ENCODE measurements at places on chromosomes 7 and 10.
A peak's percentile ranks its signal among the peaks of the same experiment; 100 is the strongest.

DNA sequence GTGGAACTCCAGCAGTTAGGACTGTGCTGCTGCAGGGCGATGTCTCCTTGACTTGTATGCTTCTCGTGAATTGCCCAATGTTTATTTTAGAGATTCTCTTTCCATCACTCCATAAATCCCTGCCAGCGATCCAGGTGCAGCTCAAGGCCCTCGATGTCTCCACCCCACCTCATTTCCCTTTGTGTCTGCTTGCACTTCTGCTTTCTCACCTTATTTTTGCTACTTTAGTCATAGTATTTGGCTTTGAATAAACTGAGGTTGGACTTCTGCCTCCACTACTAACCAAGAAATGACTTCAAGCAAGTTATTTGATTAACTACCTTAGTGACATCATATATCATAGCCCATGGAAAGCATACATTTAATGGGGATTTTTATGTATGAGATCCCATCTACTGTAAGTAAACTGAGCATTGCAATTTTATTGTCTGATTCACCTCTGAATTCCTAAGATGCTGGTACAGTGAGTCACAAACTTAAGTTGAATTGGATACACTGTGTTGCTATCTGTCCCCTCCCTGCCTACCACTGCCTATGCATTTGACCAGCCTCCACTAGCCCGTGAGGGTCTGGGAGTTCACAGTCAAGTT lies 255.8 kb downstream of the ABCA13 start:
- no peak for DNase-seq

- DNase-seq, result no peak
Observed at GRCh38 chr7:26052706-26053105, 99.3 kb upstream of the NFE2L3 start.

- DNase-seq, result no peak
Observed at GRCh38 chr7:98456866-98457265, 56.0 kb upstream of the BAIAP2L1 start.

- DNase-seq, result peak; percentile 47
Observed at GRCh38 chr10:8296090-8296733, 241.7 kb downstream of the GATA3 start.

- DNase-seq, result no peak
Observed at GRCh38 chr10:89078724-89079672, 88.4 kb downstream of the FAS start.

DNA sequence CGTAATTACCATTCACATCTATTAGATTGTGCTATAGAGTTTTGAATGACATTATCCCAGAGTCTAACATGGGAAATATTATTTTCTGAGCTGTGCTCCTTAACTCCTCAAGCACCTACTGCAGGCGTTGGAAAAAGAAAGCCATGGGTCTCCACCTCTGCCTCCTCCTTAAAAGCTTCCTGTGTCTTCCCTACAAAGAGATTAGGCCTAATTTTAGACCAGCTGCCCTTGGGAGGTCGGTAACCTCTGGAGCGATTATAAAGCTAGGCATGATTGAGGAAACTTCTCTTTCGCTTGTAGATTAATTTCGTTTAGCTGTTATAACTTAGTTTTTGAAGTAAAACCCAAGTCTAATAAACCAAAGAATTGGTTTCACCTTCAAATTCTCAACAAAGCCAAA lies 75.2 kb downstream of the PLXDC2 start:
- no peak for DNase-seq

- DNase-seq, result peak; percentile 55
Observed at GRCh38 chr7:92809760-92810573, 26.4 kb downstream of the CDK6 start.

DNA sequence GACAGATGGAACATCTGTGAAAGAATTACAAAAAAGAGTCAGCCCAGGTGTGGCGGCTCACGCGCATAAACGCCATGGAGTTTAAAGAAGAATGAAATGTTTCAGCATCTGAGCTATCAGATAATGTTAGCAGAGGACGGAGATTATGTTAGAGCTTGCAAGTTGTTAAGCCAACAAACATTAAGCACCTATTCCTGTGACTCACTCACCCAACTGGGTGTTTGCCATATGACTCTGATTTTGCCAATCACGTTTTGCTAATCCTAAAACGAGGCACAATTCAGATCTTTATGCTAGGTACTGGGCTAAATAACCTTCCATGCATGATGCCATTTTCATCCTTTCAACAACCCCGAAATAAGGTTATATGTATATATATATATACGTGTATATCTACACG lies 29.0 kb upstream of the CCNY start:
- no peak for DNase-seq

DNA sequence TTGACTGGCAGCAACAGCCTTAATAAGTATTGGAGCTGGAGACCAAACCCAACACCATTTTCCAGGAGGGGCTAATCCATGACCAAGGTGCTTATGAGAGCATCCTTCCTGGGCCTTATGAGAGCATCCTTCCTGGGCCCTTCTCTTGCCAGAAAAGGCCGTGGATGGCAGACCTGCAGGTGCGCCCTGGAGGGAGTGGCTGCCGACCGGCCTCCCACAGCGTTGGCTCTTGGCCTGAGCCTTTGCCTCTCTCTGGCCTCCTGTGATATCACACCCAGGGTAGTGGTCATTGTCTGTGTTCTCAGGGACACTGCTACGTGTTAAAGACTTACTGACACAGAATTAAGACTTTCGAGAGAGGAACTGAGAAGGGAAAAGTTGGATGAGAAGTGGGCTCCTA lies 22.3 kb upstream of the NUDCD3 start:
- DNase-seq, result peak; percentile 4

DNA sequence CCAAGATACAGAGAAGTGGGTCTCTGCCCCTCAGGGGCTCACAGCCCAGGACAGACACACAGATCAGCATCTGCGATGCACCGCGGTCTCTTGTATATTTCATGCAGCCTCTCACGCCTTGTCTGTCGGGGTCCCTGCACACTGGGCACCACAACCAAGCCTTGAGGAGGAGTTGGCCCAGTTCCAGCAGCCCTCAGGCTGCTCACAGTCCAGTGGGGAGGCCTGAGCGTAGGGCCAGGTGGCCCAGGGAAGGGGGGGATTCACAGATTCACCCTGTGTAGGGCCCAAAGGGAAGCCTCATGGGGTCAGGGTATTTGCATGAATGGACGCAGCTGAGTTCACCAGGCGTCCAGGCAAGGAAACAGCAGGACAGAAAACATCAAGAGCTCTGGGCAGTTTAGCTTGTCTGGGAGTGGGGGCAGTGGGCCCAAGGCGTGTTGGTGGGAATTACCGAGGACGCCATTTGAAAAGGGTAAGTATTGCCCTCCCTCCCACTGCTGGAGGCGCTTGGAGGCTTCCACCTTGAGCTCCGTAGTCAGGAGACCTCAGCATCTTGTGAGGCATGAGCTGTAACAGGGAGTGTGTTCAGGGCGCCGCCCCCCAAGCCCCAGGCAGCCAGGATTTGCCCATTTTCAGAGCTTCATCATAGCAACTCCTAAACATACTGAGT lies 129.1 kb upstream of the CHST15 start:
- DNase-seq, result no peak

DNA sequence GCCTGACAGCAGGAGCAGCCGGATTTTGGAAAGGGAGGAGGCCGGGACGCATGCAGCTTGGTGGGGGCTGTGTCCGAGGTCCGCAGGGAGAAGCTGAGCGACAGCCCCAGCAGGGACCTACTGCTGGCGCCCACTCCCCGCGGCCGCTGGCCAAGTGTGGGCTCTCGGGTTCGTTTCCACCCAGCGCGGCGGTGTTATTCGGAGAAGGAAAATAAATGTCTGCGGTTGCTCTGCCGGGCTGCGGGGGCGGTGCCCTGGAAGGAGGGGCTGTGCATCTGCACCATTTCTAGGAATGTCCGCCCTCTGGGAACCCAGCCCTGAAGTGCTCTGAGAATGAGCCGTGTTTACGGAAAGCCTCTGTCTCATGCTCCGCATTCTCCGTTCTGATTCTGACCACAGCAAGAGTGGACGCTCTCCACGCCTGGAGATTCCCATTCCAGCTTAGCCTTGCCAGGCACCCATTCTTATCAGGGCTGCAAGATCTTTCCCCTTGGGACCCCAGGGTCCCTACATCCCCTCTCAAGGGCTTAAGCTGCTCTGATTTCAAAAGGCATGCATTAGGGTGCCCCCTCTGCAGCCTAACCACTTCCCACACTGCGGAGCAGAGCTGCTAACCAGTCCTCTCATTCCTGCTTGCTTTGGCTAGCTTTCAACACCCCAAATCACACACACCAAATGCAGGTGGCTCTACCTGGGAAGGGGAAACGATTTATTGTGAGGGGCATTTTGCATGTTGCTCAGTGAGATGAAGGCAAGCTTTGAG lies 256.6 kb upstream of the GLI3 start:
- DNase-seq, result peak; percentile 66

- peak; percentile 32 for DNase-seq
Observed at GRCh38 chr7:20514364-20514763, 101.1 kb upstream of the ABCB5 start.

DNA sequence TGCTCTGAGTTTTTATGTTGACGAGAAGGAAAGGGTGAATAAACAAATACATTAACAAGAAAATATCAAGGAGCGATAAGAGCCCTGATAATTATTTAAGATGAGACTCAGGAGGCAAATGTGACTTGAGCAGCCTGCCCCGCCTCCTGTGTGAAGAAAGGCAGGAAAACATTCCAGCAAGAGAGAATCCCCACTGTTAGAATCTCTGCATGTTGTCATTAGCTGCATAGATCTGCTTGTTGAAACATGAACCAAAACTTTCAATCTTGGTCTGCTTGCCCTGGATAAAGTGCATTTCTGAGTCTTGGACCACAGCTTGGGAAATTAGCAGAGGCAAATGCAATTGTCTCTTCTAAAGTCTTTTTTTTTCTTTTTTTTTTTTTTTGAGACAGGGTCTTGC lies 120.0 kb downstream of the DPP6 start:
- no peak for DNase-seq

DNA sequence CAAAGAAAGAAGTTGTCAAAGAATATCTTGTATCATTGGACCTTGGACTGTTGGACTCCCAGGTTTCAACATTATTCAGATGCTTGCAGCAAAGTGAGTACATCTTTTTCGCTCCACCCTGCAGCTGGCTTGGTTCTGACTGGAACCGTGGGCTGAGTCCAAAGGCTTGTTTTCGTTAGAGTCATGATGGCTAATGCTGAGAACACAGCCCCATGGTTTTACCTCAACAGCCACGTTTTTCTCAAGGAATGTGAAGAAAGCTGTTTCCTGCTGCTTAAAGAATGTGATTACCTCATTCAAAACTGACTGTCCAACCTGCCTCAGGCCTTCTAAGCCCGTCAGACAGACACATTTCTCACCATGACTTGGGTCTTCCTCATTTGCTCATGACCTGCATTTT lies 69.5 kb downstream of the STEAP1B start:
- DNase-seq, result no peak

GRCh38 chr10:78371136-78371535 lies 337.5 kb downstream of the RPS24 start:
- DNase-seq, result peak; percentile 49

GRCh38 chr10:16787361-16787791 lies 29.8 kb downstream of the RSU1 start:
- DNase-seq, result no peak

DNA sequence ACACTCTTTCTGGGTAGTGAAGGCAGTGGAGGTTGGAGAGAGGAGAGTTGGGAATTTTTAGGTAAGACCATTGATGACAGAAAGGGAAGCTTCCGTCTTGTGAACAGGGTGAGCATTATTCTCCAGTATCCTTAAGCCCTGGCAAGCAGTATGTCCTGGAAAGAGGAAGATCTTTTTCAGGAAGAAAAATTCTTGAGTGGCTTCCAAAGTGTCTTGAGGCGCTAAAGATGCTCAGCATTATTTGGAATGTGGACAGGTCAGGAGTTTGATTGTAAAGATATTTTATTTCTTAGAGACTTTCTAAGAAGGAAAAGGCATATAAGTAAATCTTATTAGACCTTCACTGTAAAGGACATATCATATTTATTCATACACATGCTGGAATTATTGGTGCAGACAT lies 54.3 kb downstream of the ABCC2 start:
- no peak for DNase-seq

DNA sequence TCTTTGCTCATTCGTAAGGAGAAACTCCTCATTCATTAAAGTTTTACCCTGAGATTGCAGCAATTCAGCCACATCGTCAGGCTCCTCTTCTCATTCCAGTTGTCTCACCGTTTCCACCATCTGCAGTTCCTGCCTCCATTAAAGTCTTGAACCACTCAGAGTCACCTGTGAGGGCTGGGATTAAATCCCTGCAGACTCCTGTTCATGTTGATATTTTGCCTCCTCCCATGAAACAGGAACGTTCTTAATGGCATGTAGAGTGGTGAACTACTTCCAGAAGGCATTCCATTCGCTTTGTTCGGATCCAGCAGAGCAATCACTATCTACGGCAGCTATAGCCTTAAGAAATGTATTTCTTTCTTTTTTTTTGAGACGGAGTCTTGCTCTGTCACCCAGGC lies 96.5 kb upstream of the FAM20C start:
- DNase-seq, result no peak

GRCh38 chr7:106626376-106627164 lies 34.4 kb downstream of the CCDC71L start:
- DNase-seq, result no peak

GRCh38 chr7:80771523-80771922 lies 133.1 kb downstream of the CD36 start:
- no peak for DNase-seq

DNA sequence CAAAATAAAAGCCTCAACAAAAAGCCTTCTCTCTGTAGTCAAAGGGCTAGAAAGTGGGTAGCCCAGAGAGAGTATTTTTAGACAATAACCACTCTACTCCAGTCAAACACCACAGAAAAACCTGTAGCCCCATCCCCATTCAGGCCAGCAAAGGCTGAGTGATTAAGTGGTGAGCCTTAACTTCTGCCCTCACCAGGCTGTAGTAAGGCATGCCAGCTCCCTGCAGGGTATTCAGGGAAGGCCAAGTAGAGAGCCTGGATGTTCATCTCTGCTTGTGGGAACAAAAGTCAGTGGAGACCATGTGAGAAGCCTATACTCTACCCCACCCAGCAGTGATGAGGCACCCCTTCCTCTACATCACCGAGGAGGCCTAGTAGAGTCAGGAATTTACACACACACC lies 51.2 kb downstream of the HIF1AN start:
- no peak for DNase-seq

GRCh38 chr7:78535655-78536054 lies 737.1 kb downstream of the PHTF2 start:
- DNase-seq, result no peak

GRCh38 chr10:6665847-6666246 lies 85.8 kb upstream of the PRKCQ start:
- DNase-seq, result no peak
